ENCODE measurements at places on chromosomes 4 and X.

- no peak for DNase-seq
Measured at GRCh38 chr4:107122736-107123135, 86.6 kb upstream of the DKK2 start.

DNA sequence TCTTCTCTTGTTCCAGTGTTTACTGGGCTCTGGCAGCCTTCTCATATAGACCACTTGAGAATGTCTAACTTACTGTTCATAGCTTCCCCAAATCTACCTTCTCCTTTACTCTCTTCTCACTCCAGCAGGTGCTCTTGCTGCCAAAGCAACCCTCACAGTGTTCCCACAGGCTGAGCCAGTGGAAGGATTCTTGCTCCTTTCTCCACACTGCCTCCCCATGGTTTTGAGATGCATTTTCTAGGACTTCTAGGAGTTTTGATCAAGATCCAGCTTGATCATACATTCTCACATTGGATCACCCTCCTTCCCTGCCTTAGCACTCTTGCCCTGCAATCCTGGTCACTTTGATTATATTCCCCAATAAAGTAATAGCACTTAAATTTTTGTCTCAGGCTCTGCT, 230.8 kb downstream of the TMEM47 start:
- peak; percentile 67 for DNase-seq

DNA sequence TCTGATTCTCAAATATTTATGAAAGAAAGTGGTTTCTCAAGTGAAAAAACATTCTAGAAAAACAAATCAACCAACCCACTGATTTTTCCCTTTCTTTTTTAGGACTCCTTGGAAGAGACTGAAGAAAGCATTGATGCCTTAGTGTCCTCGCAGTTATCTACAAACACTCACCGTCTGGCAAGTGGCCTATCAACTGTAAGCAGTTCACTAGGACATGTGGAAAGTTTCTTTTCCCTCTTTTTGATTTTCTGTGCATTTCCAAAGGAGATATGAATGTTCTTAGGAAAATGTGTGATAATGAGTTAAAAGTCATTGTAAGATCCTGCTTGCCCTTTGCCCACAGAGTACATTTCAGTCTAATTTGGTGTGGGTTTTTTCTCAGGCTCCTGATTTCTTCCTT, 95.9 kb downstream of the SYTL5 start:
- DNase-seq: no peak

DNA sequence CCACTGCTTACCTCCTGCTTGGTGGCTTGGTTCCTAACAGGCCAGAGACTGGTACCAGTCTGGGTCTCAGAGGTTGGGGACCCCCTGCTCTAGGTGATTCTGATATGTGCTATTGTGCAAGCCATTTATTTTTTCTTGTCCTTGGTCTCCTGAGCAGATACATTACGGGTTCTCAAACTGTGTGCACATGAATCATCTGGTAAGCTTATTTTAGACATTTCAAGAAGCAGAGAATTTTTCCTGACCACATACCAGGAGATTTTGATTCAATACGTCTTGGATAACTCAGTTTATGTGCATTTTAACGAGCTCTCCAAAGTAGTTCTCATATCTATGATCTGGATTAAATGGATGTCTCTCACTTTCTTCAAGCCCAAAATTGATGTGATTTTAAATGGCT, 77.2 kb downstream of the FHIP1A start:
- DNase-seq: no peak

GRCh38 chr4:39660045-39660444, 21.4 kb upstream of the SMIM14 start:
- DNase-seq: no peak

DNA sequence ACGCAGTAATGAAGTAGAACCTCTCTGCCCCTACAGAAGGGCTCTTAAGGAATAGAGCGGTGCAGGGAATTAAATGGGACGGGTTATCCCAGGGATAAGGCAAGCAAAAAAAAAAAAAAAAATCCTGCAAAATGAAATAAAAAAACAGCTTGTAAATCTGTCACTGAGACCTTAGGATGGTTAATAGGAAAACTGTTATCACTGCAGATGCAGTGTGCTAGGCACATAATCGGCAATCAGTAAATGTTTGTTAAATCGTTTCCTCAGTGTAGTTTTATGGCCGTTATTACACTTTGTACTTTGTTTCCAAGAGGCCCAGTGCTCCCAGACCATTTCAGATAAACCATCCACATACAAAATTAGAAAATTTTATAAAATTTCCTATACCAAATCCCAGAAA, 1.0 kb downstream of the HNRNPH2 start:
- DNase-seq: no peak

DNA sequence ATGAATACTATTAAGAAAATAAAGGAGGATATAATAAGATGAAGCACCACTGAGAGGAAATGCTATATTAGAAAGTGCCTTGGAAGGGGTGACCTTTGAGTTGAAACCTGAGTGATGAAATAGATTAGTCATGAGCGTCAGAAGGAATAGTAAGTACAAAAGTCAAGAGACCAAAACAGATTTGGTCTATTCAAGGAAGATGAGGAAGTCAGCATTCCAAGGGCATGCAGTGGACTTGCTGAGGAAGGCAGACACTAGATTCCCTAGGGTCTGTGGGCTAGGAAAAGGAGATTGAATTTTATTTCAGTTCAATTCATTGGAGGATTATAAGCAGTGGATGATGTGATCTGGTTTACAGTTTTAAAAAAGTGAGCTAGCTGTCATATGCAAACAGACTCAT, 73.0 kb upstream of the WDFY3 start:
- no peak for DNase-seq

DNA sequence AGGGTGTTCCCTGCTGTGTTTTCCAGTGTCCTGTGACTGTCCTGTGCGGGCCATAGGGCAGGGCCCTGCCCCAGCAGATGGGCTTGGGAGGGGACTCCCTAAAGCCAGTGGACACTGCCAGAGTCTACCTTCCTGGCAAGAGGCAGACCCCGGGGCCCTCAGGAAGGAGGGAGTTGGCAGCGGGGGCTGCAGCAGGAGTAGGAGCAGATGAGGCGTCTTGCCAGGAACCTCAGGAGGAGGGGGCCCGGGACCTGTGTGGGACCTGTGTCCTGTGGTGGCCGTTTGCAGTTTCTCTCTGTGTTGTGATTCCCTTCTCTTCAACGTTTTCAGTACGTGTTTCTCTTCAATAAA, 3.8 kb downstream of the PNMA3 start:
- no peak for DNase-seq

DNA sequence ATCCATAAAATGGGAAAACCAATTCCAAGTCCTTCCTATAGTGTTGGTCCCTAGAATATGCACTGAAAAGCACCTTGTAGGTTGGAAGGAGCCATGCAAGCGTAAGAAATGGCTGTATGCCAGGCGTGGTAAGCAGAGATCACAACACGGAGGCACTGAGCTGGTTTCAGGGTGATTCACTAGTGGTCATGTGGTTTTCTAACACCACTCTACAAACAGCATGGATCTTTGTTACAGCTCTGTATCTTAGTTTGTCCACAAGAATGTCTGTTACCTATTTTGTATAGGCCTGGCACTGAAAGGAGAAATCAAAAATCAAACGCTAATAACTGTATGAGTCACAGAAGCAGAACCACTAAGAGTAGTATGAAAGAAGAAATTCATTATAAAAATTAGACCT, 71.9 kb downstream of the MAGEB17 start:
- no peak for DNase-seq

GRCh38 chrX:77638397-77638796, 147.6 kb downstream of the ATRX start:
- DNase-seq: no peak

DNA sequence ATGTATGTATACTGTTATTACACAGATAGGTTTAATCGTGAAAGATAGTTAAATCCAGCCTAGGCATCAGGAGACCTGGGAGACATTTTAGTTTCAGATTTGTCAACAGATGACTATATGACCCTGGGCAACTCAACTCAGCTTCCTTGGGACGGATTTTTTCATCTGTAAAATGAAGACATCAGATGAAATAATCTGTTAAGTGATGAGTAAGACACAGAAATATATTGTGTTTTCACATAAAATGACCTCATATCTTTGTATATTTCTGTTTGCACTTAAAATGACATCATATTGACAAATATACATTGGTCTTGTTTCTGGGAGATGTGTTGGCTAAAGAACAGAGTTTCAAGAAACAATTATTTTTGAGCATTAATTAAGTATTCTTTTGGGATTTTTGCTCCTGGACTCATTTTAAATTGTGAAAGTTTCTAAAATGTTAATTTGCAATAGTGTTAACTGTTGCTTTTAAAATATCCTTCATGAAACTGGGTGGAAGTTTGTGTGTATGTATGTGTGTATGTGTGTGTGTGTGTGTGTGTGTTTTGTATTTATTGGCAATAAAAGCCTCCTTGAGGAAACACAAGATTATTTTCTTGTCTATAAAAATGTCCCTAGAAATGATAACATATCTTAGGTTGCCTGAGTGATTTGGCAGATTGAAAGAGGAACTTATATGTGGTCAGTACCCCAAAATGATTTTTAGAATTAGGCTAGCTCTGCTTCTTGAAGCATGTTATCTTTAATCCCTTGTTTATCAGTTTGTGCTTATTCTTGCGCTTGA, 29.1 kb upstream of the MMAA start:
- DNase-seq: no peak

DNA sequence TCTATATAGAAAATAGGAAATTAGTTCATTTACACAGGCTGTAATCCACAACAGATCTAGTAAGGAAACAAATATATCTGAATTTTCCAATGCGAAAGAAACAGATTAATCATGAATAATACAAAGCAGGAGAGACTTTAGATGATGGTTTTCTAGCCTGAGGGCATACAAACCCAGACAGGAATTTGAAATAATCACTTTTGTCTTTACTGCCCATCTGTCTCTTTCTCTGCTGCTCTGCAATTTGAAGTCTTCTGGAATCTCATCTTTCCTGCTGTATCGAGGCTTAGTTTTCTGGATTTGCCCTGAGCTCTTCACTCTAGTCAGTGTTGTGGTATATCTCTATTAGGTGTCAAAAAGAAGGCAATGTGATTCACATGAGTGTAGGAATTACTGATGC, 711.8 kb upstream of the FAM241A start:
- DNase-seq: no peak

DNA sequence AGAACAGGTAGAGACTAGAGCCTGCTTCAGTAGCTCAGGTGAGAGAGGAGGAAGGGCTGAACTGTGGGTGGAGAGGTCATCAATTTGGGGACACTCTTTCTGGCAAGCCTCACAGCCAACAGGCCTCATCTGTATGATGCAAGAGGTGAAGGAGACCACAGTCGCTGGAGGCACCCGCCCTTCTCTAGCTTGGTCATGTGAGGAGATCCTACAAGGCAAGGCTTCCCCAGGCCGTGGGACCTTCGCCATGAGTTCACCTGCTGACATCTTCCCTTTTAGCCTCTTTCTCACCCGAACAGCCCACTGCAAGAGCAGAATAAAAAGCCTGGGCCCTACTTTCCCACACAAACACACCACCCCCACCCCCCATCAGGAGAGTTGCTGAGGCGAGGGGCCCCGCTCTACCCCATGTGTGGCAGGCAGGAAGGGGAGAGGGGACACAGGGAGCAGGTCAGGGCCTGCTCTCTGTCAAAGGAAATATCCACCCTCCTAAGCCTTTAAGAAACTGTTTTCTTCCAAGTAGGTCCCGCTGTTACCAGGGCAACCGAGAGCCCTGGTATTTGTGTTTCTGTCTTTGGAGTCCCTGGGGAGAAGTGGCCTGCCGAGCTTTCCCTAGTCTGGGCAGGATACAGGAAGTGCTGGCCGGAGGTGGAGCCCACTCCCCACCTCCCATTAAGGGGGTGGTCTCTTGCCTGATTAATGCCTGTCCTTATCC, 8.1 kb downstream of the RTL5 start:
- DNase-seq: peak; percentile 88

- DNase-seq: peak; percentile 68
Measured at GRCh38 chr4:7938609-7939376, 868 bp downstream of the AFAP1 start.

DNA sequence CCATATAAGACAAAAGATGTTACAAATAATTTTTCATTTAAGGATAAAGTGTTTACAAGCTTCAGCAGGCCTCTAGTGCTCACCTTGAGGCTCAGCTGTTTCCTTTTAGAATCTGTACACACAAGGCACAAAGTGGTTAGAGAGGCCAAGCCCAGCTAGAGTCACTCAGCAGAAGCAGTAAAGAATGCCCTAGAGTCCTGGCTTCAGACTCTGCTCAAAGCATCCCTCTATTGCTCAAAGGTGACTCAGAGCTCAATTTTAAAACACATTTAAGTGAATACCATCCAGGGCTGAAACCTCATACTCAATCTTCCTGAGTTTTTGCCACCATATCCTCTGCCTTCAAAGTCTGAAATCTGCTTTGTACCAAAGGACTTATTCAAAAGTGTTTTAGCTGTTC, 22.6 kb upstream of the PHF8 start:
- DNase-seq: no peak

DNA sequence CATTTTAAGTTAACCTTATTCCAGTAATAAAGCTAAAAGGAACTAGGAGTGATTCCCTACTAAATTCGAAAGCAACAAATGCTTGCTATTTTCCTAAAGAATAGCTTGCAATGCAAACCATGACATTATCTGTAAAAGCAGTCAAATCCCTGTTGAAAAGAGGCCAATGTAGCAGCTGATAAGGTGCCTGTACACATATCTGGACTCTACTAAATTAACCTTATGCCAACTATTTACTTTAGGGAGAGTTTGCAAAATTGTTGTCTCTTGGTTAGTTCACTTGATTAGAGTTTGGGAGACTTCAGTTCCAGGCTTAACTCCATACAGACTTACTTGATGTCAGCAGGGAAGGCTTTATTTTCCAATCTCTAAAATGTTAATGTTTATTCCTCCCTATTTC, 6.0 kb downstream of the IL13RA2 start:
- DNase-seq: no peak

GRCh38 chr4:2248044-2248780, 6.3 kb upstream of the HAUS3 start:
- peak; percentile 57 for DNase-seq

- no peak for DNase-seq
Measured at GRCh38 chr4:38565271-38566199, 98.5 kb upstream of the KLF3 start.

GRCh38 chr4:26471890-26472289, 18.4 kb downstream of the CCKAR start:
- no peak for DNase-seq
